ENCODE measurements at places on chromosomes 5 and 9.

DNA sequence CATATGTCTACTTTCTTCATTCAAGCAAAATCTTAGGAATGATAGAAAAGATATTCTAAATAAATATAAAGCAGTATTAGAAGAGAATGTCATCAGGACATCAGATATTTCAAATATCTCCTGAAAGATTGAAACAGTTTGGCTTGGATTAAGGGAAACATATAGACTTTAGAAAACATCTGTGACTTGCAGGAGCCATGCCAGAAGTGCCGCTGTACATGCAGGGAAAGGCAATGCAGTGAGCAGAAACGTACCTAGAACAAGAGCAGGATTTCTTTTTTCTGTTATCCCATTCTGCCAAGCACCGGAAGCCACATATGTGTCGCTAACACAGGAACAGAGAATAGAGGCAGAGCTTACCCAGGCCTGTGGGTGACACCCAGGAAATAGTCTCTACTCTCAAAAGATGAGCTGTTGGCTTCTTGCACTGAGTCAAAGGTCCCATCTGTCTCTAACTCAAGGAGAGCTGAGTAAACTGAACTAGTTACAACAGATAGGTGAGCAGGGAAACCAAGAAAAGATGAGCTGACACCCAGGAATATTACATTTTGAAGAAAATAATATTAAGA is 5.8 kb downstream of the ADAMTS19 start:
- no peak for DNase-seq

DNA sequence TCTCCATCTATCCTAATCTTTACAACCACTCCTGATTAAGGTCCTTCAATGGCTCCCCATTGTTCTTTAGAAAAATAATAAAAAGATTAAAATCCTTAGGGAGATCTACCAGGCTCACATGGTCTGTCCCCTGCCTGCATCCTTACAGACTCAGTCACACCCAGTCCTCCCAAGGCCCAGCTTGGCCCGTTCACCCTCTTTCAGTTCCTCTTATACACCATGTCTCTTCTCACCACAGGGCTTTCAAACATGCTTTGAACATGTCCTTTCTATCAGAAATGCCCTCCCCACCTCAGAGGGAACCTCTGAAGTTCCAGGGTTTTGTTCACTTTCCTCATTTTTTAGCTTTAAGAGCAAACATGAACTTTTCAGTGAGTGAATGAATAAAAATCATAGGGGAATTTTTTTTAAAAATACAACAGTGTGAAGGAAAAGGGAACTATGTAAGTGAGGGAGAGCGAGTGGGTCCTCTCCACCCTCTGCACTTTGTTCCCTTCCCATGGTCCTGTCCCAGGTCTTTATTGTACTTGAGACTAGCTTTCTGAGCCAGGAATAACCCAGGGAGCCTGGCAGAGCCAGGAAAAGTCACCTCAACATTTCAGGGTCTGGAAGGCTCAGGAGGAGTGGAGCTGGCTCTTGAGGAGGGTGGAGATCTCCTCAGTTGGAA is 55.3 kb downstream of the TRPC7 start:
- DNase-seq, result no peak

GRCh38 chr5:170275376-170275994 is 22.1 kb downstream of the LCP2 start:
- DNase-seq, result no peak

DNA sequence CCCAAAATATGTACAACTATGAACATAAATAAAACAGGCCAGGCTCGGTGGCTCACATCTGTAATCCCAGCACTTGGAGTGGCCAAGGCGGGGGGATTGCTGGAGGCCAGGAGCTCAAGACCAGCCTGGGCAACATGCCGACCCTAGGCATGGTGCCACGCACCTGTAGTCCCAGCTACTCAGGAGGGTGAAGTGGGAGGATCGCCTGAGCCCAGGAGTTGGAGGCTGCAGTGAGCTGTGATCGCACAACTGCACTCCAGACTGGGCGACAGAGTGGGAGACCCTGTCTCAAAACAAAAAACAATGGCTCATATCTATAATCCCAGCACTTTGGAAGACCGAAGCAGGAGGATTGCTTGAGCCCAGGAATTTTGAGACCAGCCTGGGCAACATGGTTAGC is 1.5 kb downstream of the HAUS6 start:
- no peak for DNase-seq

DNA sequence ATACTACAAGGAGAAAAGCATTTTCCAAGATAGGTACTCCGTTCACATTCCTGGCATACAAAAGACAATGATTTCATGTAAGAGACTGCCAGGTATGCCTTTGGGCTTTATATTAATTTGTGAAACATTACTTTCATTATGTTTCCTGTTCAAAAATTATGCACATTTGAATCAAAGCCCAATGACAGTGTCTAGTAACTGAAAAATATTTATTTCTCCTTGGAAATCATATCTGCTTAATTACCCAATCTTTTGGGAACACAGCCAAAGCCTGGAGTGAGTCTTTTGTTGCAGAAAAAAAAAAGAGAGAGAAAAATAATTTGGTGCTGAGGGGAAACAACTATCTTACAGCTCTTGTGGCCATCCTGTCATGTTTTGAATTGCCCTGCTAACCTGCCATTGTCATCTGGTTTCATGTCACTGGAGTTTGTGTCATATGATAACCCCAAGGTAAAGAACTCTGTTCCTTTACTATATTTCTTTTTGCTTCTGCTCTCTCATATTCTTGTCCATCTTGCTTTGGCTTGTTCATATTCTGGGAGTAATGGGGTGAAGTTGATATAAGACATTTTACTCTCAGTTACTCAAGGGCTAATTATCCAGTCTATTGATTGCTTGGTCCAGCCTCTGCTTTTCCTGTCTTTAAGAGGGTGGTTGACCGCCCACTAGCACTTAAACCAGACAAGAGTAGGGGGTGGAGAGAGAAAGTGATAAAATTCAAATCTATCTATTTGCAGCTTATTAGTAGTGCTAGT is 238.3 kb upstream of the NUDT12 start:
- DNase-seq, result no peak

GRCh38 chr5:179825655-179826182 is 5.0 kb downstream of the SQSTM1 start:
- no peak for DNase-seq

GRCh38 chr9:112086627-112087026 is 88.5 kb downstream of the SUSD1 start:
- no peak for DNase-seq

Measured in activated T-cell treated with anti-CD3 and anti-CD28 coated beads for 1 hour (primary cell).